ENCODE measurements at places on chromosomes 2 and 18.

DNA sequence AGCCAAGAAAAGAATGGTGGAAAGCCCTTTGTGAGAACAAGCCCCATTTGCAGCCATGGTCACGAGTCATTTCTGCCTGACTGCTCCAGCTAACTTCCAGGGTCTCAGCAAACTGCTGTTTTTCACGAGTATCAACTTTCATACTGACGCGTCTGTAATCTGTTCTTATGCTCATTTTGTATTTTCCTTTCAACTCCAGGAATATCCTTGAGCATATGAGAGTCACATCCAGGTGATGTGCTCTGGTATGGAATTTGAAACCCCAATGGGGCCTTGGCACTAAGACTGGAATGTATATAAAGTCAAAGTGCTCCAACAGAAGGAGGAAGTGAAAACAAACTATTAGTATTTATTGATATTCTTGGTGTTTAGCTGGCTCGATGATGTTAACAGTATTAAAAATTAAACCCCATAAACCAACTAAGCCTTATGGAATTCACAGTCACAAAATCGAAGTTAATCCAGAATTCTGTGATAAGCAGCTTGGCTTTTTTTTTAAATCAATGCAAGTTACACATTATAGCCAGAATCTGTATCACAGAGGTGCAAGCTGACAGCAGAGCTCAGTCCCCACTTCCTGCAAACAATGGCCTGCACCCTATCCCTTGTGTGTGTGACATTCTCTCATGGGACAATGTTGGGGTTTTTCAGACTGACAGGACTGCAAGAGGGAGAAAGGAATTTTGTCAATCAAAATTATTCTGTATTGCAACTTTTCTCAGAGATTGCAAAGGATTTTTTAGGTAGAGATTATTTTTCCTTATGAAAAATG, 26.1 kb downstream of the SLC14A1 start:
- no peak for DNase-seq

DNA sequence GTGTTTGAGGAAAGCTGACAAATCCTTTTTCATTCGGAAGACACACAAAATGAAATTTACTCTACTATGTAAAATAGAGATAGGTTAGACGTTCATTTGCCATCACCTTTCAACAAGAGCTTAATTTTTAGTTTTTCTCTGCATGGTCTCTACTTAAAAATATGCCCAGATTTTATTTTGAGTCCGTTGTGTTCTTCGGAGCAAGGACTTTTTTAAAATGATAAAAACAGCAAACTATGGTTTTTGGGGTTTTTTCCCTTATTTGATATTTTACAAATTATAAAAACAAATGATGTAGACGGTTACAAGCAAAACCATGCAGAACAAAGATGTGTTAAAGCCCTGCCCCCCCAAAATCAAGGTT, 53.3 kb upstream of the RBM44 start:
- DNase-seq, result no peak

DNA sequence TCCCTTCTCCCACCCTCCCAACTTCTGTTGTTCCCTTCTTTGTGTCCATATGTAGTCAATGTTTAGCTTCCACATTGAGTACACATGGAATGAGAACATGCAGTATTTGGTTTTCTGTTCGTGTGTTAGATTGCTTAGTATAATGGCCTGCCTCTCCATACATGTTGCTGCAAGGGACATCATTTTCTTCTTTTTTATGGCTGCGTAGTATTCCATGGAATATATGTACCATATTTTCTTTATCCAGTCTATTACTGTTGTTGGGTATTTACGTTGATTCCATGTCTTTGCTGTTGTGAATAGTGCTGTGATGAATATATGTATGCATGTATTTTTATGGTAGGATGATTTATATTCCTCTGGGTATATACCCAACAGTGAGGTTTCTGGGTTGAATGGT, 42.0 kb downstream of the NUP35 start:
- no peak for DNase-seq

DNA sequence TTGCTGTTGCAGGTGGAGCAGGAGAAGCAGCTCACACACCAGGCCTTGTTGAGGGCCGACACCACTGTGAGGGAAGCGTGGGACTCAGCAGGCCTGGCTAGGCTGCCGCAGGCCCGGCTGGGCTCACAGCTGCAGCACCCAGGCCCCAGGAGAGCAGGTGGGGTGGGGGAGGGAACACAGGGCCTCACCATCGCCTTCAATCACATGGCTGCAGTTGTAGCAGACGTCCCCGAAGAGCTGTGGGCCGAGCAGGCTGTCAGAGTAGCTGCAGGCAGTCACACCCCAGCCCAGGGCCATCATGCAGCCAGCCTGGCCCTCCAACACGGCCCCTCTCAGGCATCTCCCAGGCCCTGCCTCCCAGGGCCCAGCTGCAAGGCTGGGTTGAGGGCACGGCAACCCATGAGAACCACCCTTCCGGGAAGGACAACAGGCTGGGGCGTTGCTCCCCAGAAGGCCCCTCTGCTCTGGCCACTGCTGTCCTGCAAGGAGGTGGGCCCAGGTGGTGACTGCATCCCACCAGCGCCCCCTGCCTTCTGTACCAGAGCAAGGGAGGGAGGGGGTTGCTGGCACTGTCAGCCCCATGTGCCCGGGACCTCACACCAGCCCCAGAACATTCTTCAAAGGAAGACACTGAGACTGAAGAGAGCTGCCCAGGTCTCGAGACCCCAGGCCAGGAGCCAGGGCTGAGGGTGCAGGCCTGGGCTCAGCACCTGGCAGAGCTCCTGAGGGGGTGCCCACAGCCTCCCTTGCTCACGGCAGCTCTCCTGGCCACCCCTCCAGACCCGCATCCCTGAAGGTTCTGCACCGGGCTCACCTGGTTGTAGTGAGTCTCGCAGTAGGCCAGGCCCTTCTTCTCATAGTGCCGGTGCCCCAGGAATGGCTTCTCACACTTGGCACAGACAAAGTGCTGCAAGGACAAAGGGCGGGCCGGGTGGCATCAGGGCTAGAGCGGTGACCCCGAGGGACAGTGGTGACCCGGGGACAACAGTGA, 5.6 kb upstream of the GPR17 start:
- no peak for DNase-seq

DNA sequence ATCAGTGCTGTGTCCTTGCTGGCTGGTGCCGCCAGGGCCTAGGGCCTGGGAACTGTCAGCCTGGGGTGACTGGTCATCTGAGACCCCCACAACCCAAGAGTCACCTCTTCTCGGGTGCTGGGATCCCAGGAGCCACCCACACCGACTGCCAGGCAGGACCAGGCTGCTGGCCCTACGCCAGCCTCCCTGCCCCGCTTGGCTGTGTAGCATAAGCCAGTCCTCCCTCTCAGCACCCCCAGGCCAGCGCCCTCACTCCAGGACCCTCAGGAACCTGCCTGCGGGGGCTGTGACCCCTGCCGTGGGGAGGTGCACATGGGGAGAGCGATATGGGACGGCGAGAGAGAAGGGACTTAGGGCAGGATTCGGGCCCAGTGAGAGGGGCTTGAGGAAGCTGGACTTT, 9.5 kb downstream of the ARHGEF4 start:
- DNase-seq, result no peak

GRCh38 chr2:218230882-218231281, 13.9 kb downstream of the ARPC2 start:
- DNase-seq, result no peak

DNA sequence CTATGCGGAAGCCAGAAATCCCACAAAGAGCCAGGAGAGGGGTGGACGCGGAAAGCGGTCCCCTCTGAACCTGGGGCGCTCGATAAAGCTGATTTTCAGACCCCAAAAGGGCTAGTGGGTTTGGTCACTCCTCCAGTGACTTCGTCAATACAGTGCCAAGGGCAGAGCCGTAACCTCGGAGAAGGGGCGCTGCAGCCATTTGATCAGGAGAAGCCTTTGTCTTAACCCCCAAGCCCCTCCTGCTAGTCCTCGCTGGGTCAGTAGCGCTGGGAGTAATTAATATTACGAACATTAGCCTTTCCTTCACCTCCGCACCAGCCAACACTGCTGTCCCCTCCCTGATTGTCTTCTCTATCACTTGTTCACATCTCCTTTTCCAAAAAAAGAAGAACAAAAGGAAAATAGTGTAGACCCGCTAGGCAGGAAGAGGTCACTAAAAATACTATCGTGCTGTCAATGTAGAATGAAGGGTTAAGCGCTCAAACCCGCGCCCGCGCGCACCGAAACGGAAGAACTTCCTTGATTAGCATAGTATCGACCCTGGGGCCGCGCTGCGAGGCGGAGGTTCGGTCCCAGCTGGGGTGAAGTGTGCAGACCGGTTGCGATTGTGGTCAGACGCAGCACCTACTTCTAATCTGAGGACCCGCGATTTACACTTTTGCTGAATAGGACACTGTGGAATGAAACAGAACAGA, 63.2 kb upstream of the MAPRE2 start:
- no peak for DNase-seq

DNA sequence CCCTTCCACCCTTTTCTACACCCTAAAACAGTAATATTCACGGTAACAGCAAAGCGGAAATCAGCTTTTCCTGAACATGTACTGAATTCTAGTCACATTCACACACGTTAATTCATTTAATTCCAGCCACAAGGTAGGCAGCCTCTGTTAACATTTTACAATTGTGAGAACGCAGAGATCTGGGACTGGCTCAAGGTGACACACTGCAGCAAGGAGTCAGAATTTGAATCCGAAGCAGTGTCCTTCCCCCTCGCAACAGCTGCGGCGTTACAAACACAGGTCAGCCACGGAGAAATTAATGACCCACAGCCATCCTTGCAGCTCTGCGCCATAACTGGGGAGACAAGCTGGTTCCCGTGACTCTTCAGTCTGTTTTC, 818 bp upstream of the SLC20A1 start:
- no peak for DNase-seq

DNA sequence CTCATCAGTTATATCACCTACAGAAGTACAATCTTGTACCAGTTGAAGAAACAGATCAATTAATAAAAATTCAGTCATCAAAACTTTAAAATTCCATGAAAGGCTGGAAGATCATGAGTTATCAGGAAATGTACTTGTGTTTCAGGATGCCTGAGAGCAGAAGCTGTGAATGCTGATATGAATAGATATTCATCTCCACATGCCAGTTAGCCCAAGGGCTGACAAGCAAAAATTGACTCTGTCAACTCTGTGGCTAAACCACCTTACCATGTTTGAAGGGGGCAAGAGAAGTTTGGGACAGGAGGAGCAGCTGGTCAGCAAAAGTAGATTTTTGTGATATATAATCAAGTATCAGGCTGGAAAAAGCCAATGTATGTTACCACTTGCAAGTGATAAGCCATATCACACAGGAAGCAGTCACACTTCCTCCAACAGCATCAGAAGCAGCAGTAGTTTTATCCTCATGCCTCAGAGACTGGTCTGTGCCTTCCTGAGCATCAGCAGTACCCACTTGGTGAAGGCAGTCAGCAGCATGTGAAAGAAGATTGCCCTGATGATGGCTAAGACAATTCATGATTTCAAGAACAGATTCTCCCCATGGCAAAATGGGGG, 328.2 kb upstream of the CNTNAP5 start:
- DNase-seq, result no peak

All from non-pigmented ciliary epithelial cell (primary cell).